NCI-H1694 (cell line): ENCODE measurements at places on chromosomes 12 and 14.

DNA sequence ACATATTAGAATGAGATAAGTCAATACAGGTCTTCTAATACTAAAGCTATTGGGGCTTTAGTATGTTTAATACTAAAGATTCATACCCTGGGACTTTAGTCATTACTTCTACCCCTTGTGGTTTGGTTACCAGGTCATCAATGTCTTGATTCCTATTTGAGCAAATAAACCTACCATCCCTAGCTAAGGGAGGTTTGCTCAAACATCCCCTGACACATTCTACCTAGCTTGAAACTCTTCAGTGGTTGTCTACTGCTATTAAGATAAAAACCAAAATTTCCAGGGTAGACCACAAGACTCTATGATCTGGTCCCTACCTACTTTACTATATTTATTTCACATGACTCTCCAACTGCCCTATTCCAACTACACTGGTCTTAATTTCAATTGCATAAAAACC is 7.3 kb upstream of the C2CD5 start:
- no peak for DNase-seq

DNA sequence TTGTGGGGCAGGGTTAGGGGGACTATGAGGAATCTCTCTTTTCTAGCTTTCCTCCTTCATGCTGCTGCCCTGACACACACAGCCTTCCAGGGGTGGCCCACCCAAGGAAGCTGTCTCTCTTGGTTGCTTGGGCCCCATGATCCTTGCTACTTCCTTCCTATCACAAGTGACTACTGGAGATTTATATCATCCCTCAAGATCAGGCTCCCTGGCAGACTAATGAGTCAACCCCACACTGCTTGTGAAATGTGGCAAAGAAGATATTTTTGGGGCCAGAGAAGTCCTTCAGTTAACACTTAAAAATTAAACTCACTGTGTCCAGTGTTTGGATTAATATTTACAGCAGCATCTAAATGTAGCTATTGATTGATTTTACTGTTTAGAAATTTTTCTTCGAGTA is 1.5 kb downstream of the OR4E1 start:
- DNase-seq = no peak

DNA sequence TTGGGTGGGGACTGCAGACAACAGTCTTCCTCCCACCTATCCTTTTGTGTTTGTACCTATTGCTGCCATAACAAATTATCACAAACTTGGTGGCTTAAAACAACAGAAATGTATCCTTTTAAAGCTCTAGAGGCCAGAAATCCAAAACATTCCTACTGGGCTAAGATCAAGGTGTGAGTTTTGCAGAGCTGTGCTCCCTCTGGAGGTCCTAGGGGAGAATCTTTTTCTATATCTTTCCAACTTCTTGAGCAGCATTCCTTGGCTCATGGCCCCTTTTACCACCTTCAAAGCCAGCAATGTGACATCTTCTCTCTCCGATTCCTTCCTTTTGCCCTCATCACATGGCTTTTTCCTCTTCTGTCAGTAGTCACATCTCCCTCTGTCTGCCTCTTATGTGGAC is 190.6 kb downstream of the TTC8 start:
- DNase-seq = no peak

DNA sequence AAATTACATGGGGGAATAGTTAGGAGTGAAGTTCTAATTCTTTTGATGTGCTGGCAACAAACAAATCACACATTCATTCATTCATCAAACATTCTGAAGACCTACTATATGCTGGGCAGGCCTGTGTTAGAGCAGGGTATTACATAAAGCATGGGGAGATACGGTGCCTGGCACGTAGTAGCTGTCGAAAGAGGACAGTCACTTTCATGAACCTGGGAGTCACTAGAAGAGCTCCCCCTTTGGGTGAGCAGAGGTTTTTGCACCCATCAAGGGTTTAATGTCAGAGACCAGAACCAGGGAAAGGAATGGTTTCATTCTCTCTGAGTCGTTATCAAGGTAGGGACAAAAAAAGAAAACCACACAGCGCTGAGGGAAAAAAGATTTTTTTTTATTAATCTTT is 10.0 kb downstream of the LHX5 start:
- peak; percentile 23 for DNase-seq

DNA sequence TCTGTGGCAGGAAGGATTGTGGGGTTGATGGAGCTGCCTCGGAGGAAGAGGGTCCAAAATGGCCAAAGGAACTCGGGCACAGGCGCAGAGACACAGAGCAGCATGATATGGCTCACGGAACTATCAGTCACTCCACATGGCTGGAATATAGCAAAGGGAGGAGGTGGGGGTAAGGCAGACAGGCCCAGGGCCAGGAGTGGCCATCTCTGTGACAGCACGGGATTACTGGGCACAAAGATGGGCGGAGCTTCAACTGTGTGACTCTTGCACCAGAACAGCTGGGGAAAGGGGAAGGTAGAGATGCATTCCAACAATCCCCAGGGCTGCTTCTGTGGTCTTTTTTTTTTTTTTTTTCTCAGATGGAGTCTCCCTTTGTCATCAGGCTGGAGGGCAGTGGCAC is 24.8 kb upstream of the EML1 start:
- no peak for DNase-seq

- DNase-seq = no peak
These were observed 165.0 kb upstream of the SRRM4 start for GRCh38 chr12:118816296-118816695.

DNA sequence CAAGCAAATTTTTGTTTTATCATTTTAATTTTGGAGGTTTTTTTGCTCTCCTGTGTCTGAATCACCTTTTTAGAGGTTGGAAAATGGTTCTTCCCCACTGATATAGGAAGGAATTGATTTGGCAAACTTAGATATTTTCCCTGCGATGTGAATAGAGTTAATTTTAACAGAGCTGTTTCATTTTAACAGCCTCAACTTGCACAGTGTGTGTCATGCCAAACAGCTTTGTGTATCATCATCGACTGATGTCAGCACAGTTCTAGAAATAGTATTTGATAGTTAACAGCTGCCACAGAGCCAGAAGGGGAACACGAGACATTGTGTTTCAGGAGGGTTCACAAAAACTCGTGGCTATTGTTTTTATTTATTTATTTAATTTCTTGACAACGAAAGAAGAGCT is 243.1 kb upstream of the FOXN3 start:
- peak; percentile 80 for DNase-seq

DNA sequence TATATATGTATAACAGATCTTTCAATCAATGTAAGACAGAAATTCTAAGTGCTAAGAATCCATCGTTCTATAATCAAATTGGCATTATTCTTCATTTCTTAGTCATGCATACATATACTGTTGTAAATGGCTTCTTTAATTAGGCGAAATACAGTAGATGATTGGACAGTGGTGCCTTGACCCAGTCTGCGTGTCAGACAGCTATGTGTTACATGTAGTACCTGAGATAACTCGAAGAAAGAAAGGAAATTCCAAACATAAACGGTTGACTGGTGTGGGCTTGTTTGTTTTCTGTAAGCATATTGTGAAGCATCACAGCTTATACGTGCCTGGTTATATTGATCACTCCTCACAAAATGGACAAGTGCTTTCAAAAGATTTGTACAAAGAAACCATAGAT is 210.5 kb downstream of the ETNK1 start:
- no peak for DNase-seq

- DNase-seq = no peak
These were observed 480.8 kb downstream of the RMST start for GRCh38 chr12:97943359-97943758.

- no peak for DNase-seq
These were observed 1.2 kb downstream of the KRT3 start for GRCh38 chr12:52794479-52795331.

DNA sequence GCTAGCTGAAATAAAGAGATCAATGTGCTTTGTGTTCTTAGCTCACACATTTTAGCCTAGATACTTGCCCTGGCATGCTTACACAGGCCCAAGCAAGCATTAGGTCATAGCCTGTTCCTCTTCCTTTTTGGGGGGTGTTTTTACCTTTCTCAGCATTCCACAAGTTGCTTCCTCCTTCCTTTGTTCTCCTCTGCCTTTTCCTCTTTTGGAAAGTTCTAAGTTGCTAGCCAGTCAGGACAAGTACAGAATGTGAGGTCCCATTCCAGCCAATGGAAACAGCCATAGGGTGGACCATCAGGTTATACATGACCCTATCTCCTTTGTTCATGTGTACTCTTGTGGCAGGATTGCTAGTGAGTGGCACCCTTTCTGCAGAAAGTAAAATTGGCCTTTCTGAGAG is 154.9 kb downstream of the RASSF9 start:
- DNase-seq = no peak

DNA sequence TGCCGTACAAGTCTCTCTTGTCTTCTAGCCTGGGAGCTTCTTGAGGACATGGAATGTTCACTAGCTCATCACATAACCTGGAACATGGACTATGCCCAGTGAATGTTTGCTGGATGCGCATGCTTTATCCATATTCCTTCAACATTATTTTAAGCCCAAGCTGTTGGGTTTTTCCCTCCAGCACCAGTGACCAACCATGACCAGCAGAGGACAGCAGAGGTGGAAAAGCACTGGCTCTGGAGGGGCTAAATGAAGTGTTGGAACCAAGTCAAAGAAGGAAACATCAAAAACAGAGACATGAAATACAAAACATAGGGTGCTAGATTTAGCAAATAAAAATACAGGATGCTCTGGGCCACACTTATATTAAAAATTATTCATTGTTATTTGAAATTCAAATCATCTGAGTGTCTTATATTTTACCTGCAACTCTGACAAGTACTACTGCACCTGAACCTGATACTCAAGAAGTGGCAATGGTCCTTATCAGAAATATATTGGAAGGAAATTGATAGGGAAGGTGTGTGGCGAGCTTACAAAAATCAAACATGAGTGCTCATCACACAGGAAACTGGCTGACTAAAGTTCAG is 23.1 kb upstream of the HELB start:
- DNase-seq = no peak

- no peak for DNase-seq
These were observed 1.1 kb downstream of the CCDC85C start for GRCh38 chr14:99602788-99603415.

GRCh38 chr12:16136219-16136988 is 141.1 kb downstream of the SLC15A5 start:
- DNase-seq = no peak

- DNase-seq = peak; percentile 51
These were observed 380.2 kb downstream of the NAV3 start for GRCh38 chr12:78210894-78211302.

- DNase-seq = no peak
These were observed 20.7 kb downstream of the YARS2 start for GRCh38 chr12:32734952-32735351.

DNA sequence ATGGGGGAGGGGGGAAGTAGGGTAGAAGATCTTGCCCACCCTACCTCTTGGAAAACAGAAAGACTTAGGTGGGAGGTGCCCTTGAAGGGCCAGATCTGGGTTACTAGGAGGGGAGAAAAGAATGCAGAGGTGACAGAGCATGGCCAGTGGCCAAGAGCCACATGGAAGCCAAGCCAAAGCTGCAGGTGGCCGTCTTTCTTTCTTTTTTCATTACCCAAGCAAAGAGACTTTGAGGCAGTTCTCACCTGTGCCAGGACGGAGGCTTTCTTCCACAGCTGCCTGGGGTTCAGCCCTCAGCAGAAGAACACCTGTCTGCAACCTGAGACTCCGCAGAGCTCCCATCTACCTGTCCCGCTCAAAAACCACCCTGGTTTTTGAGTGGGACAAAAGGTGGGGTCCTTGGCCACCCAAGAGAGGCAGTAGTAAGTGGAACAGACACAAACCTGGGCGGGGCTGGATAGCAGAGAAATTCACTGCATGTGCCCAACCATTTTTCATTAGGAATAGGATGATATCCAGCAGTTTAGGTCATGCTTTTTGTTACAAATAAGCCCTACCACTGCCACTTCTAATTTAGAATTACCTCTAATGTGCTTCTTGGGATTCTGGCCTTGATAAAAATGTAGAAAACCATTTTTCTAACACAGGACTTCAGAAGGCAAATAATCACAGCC is 116.5 kb downstream of the DYRK2 start:
- DNase-seq = no peak

GRCh38 chr12:68476794-68477193 is 133.9 kb upstream of the RAP1B start:
- DNase-seq = no peak

GRCh38 chr12:114895081-114895480 is 211.1 kb upstream of the TBX3 start:
- no peak for DNase-seq

DNA sequence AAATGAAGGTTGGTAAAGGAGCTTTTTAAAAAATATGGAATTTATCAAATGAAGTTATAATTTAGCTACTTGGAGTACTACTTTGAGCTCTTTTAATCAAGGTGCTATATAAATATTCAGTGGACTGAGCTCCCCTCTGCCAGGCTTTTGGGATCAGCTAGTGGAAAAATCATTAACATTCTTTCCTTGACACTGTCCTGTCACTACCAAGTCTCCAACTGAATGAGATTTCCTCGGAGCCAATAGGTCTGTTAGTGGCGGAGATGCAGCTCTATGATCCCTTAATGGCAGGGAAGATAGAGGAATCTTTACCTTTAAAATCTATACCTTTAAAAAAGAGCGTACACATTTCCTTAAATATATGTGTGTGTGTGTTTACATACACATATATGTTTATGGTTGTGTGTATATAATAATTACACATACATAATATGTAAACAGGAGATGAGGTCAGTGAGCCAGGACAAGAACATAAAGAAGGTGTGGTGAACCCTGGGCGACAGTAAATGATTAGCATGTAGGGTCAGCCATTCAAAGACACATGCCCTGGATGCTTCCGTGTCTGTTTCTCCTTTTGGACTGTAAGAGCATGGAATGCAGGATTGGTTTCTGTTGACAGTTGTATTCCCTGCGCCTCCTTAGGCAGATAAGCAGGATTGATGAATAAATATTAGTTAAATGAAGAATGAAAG is 47.7 kb upstream of the ATP2A2 start:
- no peak for DNase-seq

GRCh38 chr12:70609739-70610491 is 27.3 kb downstream of the PTPRB start:
- no peak for DNase-seq

- DNase-seq = no peak
These were observed 155.5 kb downstream of the SYT1 start for GRCh38 chr12:79020106-79020505.

- no peak for DNase-seq
These were observed 165.7 kb downstream of the SRGAP1 start for GRCh38 chr12:64010069-64010686.

DNA sequence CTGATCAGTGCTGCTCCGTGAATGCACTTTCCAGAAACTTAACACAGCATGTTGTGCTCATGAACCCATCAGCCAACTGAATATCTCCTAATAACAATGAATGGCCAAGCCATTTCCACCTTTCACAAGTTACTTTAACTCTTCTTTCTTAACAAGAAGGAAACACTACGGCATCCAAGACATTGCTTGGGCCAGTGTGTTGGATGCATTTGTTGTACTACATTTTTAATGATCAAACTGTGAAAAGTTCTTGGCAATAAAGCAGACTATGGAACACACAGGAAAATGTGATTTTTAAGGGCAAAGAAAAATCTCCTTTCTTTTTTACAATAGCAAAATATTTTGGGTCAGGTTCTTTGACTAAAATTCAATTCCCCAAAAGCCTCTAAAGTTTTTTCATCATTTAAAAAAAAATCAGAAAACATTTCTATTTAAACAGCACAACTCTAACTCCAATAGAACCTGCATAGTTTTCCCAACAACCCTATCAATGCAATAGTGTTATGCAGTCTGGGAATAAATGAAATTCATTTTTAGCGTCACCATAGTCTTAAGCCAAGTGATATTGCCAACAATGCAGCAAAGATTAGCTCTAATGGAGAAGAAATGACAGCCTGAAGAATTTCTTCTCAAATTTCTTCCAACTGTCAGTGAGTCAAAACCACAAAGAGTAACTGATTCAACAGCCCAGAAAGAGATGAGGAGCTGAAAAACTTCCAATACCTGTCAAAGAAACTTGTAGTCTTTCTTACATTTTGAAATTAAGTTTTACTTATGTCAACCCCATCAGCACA is 50.7 kb upstream of the PTPRR start:
- no peak for DNase-seq
